HS-5 (cell line): ENCODE measurements at places on chromosomes 2 and 18.

DNA sequence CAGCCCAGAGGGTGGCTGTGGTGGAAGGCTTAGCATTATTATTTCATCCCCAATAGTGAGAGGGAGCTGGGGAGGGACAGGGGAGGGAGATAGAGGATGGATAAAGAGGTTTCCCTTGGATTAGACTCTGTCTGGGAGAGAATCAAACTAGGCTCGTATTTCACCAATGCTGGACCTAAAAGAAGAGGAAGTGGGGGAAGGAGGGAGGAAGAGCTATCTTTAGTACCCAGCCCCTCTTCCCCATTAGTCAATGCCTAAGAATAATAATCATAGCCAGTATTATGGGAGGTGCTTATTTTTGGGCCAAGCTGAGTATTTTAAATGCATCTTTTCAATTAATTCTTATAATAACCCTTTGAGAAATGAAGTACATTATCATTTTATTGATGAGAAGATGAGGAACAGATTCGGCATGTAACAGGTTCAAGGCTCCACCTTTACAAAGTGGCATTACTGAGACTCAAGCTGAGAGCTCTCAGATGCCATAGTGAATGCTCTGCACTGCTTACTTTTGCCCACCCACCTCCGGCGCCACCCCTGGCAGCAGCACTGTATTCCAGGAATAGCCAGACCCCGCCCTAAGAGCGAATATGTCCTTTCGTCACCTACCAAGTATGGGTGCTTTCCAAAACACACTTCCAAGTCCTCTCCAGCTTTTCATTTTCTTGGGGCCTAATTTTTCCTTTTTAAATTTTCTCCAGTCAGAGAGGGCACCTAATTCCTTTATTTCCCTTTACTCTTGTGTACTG is 21.0 kb downstream of the PAX8 start:
- DNase-seq, result no peak

DNA sequence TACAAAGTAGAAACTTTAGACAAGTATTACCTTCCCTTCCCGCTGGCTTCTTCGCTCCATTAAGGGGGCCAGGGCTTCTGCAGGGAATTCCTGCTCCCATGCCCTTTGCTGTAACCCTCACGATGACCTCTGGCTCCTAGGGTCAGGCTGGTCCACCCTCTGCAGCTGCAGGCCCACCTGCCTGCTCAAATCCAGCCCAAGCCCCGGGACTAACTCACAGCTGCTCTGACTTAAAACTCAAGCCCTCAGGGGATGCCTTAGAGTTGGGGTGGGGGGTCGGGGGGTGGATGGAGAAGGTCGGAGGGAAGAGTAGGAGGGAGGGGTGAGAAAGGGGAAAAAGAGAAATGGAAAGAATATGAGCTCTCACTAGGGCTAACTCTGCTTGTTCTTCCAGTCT is 4.9 kb downstream of the IGFBP5 start:
- DNase-seq, result no peak

GRCh38 chr18:48949606-48950535 is 894 bp downstream of the SMAD7 start:
- DNase-seq, result no peak

DNA sequence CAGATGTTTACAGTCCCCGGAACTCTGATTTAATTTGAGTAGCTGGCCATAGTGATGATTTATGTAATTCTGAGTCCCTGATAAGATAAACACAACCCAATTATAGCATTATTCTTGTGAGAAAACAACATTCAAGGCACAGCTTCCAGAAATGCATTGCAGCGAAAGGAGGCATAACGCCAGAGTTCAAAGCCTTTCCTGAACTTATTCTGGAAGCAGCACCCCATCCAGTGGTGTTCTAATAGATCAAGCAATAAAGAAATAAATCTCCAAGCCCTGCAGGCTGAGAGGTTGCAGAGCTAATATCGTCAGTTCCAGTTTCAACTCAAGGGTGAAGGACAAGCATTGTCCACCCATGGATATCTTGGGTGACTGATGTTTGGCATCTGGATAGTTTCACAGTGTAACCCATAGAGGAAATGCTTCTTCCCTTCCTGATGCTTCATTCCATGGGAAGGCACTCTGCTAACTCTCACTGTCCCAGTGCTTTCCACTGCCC is 18.8 kb downstream of the CDH2 start:
- DNase-seq, result no peak

DNA sequence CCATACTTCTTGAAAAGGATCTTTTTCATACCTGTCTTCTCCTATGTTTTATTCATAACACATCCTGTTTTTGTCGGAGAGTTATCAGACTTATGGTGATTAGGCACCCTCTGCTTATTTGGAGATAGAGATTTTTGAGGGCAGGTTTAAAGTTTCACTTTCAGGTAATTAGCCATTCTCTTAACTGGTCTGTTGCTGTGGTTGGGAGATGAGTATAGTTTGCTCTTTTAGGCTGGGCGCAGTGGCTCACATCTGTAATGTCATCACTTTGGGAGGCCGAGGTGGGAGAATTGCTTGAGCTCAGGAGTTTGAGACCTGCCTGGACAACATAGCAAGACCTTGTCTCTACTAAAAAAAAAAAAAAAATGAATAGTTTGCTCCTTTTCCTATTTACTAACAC is 25.3 kb downstream of the SFTPB start:
- no peak for DNase-seq

DNA sequence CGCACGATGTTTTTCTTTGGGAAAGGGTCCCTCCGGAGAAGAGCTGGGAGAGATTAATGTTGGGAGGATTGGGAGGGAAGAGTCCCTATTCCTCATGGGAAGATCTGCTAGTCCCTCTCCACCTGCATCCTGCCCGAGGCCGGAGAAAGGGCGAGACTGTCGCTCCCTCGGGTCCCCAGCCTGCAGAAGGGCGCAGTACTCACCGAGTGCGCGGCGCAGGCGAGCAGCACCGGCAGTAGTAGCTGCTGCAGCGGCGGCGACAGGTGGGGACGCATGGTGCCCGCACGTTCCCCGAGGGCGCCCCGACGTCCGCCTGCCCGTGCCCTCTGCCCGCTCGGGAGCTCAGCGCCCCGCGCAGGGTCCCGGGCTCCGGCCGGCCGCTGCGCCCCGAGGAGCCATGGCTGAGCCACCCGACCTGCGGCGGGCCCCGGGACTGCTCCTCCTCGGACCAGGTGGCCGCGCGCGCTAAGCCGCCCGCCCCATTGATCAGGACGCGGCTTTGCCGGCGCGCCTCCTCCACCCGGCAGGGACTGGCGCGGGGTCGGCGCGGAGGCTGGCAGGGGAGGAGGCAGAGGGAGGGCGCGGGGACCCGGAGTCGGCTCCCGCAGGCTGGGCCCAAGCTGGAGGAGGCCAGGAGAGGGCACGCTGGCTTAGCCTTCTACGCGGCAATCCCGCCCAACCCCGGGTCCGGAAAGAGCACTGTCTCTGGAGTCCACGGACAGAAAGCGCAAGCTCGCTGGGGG is at the start of gene SCTR:
SCTR (minus strand) TSS at position 532 of the 743 bp plus-strand sequence; CDS start at position 275, 257 bp downstream.
- no peak for DNase-seq
